Calu3 (cell line): ENCODE measurements at places on chromosomes 3 and 15. TPM values are rescaled to one million over a fixed set of nuclear protein-coding genes. Genes with fewer than 3 reads are reported as not detected.
A peak's percentile ranks its signal among the peaks of the same experiment; 100 is the strongest.

GRCh38 chr3:105801397-105801796 lies 67.4 kb downstream of the CBLB start:
- DNase-seq = no peak

DNA sequence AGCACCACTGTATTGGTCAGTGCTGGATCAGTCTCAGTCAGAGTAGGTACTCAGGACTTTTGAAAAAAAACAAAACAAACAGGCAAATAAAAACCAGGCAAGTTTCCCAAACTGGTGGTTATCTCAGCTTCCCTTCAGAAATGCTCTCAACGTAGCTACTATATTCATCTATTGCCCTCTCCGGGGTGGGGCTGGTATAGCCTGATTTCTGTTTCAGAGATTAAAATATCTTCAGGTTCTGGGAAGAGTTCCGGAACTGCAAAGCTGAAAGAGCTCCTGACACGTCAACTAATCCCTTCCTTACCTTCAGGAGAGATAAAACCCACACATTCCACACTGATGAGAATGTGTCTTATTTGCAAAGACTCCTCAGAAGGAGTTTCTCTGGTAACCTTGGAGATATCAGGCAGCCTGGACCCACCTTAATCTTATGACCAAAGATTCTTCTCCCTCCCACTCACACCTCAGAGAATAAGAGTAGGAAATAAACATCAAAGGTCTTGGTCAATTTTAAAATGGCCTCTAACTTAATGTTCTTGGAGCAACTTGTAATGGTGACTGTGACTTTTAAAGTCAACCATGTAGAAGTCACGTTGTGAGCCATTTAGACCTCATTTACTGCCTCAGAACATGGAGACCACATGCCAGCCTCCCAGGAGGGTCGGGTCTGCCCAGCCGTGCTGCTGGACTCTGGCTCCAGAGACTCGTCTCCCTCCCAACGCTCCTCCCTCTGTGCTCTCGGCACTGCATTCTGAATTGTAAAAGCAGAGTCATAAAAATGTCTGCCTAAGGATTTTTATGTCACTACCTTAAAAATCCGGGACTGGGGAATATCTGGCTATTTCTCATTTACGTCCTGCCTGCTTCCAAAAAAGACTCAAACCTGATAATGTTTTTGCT lies 53.8 kb downstream of the CDCP1 start:
- no peak for DNase-seq

DNA sequence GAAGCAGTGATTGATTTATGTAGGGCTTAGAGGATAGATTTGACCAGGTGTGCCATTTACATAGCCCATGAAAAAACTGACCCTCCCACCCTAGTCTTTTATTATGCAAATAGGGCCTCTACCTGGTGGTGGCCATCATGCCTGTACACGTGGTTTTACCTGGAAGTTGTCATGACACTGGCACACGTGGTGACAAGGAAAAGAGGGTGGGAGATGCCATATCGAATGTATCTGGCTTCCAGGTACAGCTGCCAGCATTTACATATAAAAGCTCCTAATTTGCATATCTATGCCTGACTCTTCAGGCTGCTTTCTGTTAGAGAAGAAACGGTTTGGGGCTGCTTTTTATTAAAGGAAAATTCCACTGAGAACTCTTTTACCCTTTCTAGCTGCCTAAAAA lies 35.0 kb upstream of the DNAJC13 start:
- DNase-seq = no peak

- DNase-seq = no peak
These were observed 26.4 kb upstream of the APEH start for GRCh38 chr3:49647741-49648140.

GRCh38 chr15:96322536-96323318 lies 7.8 kb upstream of the NR2F2 start:
- DNase-seq = peak; percentile 59

- no peak for DNase-seq
These were observed 374.8 kb upstream of the SLCO3A1 start for GRCh38 chr15:91478717-91479191.

DNA sequence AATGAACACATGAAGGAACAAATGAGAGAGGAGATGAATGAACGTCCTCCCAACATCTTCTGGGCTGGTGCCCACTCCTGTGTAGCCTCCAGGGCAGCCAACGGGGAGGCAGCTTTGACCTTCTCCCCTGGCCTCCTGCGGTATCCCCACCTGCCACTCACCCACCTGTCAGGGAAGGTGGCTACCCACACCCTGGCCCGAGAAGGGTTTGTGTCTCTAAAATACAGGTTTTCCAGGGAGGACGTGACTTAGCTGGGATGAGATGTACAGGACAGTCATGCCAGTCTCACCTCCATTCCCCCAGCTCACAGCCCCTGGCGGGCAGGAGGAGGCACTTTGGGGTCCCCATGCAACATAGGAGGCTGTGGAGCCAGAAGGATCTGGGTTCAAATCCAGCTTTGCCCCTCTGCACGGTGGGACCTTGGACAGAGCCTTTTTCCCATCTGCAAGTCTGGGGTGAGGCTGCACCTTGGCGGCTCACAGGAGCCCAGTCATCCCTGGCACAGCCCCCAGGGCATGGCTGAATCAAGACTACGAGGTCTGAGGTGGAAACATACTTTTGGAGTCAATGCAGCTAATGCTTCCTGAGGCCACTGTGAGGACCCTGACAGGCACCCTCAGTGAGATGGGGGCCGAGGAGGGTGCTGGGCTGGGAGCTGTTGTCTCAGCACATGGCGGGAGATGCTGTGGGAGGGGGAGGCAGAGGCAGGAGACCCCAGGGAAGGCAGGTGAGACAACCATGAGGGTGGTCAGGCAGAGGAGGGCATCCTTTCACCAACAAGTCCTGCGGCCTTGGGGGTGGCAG lies 11.1 kb upstream of the PLXND1 start:
- no peak for DNase-seq

GRCh38 chr3:40309925-40310695 lies 603 bp downstream of the EIF1B start:
- peak; percentile 43 for DNase-seq

DNA sequence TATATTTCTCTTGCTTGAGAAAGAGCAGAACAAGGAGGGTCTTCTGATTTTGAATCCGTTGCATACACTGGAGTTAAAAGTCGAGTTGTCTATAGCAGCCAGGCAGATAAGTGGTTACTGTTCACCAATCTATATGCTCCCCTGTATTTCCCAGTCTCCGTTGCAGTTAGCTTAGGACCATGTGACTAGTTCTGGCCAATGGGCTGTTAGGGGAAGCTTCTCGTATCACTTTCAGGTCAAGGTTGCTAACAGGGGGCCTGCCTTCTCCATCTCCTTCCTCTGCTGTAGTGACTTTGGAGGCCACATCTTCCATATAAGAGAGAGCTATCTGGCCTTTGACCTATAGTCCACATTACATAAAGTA lies 188.5 kb upstream of the KBTBD8 start:
- peak; percentile 30 for DNase-seq

DNA sequence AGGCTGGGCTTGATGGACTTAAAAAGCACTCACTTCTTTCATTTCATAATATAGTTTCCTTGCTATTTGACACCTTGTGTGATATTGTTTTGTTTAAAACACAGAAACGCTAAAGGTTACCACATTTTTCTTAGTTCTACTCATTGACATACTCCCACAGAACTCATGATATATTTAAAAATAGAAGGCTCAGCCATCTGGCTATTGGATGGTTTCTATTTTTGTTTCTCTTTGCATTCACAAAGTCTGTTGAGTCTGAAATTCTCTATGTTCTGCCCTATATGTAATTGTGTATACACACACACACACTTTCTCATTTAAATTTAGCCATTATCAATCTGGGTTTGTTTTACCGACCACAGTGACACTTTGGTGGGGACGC lies 128.2 kb downstream of the SOX2 start:
- no peak for DNase-seq

GRCh38 chr3:149327156-149327555 lies 6.3 kb downstream of the TM4SF18 start:
- DNase-seq = no peak

DNA sequence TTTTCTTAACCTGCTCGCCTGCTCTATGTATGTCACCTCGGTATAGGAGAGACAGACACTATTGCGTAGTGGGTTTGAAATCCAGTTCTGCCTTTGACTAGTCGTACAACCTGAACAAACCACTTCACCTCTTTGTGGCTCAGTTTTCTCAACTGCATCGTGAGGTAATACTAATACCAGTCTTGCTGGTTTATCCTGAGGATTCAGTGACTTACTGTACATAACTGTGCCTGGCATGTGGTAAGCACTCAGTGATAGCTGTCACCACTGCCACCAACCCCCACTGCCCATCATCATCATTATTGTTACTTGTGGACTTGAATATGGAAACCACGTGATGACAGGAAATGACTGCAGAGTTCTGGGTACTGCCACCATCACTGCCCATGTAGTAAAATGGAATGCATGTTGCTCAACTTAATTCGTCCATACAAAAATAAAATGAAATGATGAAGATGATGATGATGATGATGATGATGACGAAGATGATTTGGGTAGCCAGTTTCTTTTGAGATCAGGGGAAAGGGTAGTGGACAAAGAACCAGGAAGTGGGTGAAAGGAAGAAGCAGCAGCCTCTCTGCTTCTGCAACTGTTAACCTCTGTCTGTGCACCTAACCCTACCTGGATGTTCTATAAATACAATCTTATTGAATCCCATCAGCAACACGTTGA lies 228.1 kb downstream of the FEZF2 start:
- no peak for DNase-seq

DNA sequence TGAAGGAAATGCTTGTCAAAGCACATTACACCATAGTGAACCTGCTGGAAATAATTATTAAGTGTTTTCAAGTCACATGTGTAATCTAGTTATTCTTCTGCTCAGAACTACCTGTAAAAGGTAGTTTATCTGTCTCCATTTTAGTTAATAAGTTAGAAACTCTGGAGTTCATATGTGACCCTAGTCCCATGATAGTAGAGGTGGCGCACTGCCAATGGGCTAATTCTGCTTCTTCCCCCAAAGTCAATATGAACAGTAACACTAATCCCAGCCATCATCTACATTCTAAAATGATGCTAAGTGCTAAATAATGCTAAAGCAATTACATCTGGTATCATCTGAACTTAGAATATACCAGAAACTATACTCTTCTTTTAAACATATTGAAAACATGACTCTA lies 361.0 kb upstream of the NECTIN3 start:
- peak; percentile 10 for DNase-seq

The SHC4 gene
- total RNA-seq = 1.2 and 1.9 TPM in 2 replicates

The TRIM42 gene
- total RNA-seq = not detected in 2 replicates

The BFSP2 gene
- total RNA-seq = not detected in 2 replicates
